NCI-H1092 (cell line): ENCODE measurements at places on chromosomes 12 and 14.

DNA sequence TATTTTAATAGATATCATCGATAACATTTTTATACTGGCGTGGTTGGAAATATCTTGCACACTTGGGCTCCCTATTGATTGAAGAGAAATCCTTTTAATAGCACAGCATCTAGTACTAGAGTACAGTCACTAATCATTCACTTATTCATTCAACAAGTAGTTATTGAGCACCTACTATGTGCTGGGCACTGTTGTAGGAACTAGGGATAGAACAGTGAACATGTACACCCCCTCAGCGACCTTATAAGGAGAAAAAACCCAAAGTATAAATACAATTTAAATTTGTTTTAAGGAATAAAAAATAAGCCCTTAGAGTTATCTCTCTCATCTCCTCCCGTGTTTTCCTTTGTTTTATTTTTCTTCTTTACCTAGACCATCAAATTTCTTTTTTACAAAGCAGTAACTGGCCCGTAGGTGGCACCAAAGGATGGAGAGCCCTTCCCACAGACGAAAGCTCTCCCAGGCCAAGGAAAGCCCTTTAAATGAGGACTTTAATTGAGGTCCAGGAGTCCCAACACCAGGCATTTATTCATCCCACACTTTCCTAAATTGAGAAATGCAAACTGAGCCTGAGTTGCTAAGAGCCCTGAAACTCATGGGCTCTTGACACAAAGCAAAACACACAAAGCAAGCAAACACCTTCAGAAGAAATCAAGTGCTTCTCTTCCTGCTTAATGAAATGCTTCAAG, 29.0 kb downstream of the PEBP1 start:
- no peak for DNase-seq

GRCh38 chr12:114623737-114624136, 60.2 kb downstream of the TBX3 start:
- no peak for DNase-seq

DNA sequence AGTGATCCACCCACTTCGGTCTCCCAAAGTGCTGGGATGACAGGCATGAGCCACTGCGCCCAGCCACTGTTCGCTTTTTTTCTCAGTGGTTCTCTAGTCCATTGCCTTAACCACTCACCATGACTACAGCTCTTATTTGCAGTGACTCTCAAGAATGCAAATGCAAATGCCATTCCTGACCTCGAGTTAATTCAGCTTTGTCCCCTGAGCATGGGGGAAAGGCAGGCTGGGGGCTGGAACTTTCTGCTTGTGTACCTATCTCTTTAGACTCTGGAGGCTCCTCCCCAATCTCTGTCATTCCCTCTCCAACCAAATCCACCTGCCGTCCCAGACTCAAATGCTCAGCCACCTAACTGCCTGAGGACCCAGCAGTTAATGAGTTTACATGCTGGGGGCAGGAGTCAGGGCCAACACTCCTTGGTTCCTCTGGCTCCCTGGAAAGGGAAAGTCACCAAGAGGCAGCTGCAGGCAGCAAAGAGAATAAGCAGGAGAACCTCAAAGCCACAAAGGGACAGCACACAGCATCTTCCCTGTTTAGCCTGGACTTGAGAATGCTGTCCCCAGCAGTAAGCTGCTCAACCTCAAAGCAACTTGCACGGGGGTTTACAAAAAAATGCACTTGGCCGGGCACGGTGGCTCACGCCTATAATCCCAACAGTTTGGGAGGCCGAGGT, 5.3 kb upstream of the HNF1A start:
- DNase-seq, result no peak

DNA sequence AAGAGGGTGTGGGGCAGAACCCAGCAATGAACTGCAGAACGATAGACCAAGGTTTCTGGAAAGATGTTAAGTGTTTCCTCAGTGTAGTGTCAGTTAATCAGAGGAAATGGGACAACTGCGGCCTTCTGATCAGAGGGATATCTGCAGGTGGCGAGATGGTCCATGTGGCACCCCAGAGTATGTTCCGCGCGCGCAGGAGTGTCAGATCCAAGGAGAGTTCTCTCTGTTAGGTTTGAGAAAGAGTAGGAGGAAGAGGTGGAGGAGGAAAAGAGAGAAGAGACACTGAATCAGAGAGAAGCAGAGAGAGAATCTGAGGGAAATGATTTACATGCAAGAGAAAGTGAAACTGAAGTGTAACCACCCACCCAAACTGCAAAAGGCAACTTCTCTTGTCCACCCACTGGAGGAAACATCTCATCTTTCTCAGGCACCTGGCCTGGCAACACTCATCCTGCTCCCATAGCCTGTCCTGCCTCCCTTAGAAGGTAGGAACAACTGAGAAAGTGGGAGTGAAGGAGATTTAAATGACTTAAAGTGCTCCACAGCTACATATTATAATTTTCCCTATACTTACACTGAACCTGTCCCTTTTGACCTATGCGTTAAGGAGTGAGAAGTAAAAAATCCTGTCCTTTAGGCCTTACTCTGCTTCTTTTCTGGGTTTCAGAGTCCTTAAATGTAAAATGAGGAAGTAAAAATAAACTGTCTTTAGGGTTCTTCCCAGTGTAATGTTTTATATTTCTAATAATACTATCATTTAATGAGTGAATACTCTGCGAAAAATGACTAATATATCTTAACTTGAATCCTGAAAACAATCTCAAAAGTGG, 6.8 kb upstream of the TESPA1 start:
- no peak for DNase-seq

DNA sequence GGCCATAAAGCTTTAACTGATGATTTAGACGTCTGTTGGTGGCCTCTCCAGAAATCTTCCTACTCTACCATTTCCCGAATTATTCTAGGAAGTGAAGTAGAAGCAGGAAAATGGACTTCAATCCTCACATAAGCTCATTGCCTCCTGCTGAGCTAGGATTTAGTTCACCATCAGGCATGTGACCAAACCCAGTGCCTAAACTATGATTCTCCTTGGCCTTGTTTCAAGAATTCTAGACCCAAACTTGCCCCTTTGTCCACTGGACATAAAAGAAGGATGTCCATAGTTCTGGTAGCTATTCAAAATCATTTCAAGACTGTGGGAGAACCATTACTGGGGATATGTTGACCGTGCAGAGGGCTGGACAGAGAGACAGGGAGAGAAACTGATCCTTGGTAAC, 105.8 kb downstream of the C12orf50 start:
- no peak for DNase-seq
